ENCODE measurements at places on chromosomes 5 and 9.

GRCh38 chr9:83047839-83048775 is 14.8 kb downstream of the RASEF start:
- ATAC-seq, result no peak
- H3K27ac ChIP-seq, result no peak overlapping the region
- H3K4me1 ChIP-seq, result no peaks in the 10 kb centered on the region

DNA sequence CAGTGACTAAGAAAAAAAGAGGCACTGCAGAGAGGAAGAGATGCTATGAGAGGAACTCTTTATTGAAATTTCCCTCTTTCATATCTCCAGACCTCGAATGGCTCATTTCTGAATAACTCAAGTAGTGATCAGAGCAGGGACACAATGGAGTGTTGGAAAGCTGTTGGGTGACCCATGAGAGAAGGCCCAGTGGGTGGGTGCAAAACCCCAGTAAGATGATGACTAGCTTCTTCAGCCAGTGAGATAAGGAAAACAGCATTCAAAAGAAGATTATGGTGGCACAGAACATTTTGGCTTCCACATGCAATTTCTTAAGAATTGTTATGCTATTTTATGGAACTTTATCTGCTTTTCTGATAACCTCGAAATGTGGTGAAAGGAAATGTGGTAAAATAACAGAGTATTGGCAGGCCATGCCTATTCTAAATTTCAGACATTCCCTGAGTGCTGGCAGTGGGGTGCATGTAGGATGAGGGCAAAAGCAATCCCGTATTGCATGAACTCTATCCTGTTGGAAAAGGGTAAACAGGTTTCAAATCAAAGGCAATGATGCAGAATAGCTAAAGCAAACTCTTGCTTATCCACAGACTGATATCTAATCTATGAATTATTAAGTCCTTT is 128.0 kb upstream of the KLF9 start:
- H3K4me1 ChIP-seq, result no peaks in the 10 kb centered on the region
- no peak overlapping the region for H3K4me3 ChIP-seq
- no peak overlapping the region for H3K27ac ChIP-seq
- no peaks in the 10 kb centered on the region for H3K36me3 ChIP-seq

GRCh38 chr9:107368696-107369095 is 85.6 kb downstream of the RAD23B start:
- no peak overlapping the region for H3K4me3 ChIP-seq

- peaks cover 97% of the 10 kb centered on the region for H3K4me1 ChIP-seq
- H3K36me3 ChIP-seq, result no peaks in the 10 kb centered on the region
- H3K4me3 ChIP-seq, result no peak overlapping the region
- peak; percentile 82 for ATAC-seq
- no peaks in the 10 kb centered on the region for H3K27me3 ChIP-seq
Measured at GRCh38 chr9:35907711-35908503, 1.4 kb upstream of the SPAAR start.

- no peak overlapping the region for H3K4me3 ChIP-seq
- H3K4me1 ChIP-seq, result no peaks in the 10 kb centered on the region
- ATAC-seq, result no peak
Measured at GRCh38 chr5:168209244-168209995, 82.0 kb upstream of the WWC1 start.
